ENCODE measurements at places on chromosomes 4 and X. TPM values are rescaled to one million over a fixed set of nuclear protein-coding genes. Genes with fewer than 3 reads are reported as not detected.

DNA sequence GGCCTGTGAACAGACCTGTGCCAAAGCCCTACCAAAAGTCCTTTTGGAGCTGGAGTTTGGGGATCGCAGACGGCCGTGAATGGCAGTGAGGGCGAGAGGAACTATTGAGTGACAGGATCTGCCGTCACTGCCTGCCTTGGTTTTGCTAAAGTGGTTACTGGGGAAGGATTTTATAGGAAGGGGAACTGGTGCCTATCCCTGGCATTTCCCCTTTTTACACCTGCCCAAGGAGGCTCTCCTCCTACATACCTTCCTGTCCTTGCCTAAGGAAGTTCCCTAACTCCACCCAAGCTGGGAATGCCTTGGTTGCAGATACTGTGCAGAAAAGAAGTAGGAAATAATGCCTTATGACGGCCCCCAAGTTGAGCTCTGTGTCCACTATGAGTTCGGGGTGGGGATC, 14.5 kb downstream of the LONRF3 start:
- DNase-seq, result no peak

DNA sequence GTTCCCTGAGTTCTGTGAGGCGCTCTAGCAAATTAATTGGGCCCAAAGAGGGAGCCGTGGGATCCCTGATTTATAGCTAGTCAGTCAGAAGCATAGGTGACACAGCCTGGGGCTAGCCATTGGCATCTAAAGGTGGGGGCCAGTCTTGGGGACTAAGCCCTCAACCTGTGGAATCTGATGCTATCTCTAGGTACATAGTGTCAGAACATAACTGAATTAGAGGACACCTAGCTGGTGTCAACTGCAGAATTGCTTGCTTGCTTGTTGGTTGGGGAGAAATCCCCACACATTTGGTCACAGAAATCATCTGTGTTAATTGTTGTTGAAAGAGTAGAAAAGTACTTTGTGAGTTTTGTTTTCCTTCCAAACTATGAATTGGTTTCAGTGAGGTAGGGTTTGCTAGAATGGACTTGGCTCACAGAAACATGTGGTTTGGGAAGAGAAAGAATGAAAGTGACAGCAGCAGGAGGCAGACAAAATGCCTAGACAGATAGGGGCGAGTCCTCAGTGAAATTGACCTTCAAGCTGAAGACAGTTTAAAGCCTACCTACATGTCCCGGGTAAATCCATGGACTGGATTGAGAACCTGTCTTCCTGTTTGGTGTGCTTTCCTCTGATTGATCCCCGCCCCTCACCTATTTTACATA, 12.8 kb upstream of the GPR82 start:
- DNase-seq, result no peak

DNA sequence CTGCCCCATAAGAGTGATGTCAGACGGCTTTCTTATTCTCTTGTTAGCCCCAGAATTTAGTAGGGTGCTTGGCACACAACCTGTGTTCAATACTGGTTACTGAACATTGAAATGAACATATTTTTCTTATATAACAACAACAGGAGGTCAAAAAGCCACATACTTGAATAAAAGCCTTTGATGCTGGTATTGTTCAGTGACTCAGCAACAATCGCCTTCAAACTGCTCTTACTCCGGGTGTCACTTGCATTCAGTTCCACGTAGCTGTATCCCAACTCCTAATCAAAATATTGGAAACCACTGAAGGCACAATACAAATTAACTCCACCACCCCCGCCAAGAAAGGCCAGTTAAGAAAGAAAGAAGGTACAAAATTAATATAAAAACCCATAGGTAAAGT, 61.5 kb downstream of the RFC1 start:
- DNase-seq, result no peak

DNA sequence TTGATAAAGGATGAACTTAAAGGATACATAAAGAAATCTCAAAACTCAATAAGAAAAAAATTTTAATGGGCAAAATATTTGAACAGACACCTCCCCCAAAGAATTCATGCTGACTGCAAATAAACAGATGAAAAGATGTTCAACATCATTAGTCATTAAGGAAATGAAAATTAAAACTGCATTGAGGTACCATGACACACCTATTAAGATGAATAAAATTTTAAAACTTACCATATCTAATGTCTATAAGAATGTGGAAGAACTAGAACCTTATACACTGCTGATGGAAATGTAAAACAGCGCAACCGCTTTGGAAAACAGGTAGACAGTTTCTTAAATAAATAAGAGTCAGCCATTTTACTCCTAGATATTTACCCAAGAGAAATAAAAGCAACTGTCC, 266.8 kb upstream of the TET2 start:
- DNase-seq, result no peak

DNA sequence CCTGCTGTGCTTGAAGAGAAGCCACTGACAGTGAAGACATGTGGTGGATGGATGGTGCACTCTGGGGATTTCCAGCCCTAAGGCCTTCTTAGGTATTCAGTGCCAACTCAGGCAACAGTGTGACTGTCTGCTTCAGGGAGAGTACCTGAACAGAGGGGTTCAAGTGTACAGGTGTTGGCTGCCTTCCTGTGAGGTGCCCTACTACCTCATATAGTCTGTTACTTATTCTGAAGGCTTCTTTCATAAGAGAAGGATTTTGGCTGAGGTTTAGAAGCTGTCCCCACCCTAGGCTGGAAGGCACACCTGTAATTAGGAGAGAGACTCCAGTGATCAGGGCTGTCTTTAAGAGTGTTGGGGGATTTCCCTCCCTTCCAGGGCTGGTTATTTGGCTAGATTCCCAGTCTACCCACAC, 1.8 kb downstream of the FTHL17 start:
- no peak for DNase-seq

- no peak for DNase-seq
Observed at GRCh38 chrX:69815063-69815462, 199.2 kb downstream of the EDA start.

DNA sequence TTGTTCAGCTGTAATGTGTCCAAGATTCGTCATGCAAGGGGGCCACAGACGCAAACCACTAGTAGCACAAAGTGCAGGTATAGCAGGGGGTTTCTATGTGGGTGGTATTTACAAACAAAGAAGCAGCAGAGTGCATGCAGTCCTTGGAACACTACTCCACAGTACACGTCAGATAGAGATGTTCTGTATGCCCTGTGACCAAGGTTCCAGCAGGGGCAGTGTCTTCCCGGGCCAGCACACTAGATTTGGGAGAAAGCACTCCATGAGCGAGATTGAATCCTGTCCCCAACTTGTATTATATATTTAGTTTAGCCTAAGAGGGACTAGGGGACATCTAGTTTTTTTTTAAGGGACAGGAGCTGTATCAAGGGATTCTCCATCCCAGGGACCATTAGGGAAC, 54.4 kb upstream of the ESX1 start:
- DNase-seq, result peak; percentile 0

- DNase-seq, result no peak
Observed at GRCh38 chr4:114725066-114725465, 126.5 kb downstream of the UGT8 start.

DNA sequence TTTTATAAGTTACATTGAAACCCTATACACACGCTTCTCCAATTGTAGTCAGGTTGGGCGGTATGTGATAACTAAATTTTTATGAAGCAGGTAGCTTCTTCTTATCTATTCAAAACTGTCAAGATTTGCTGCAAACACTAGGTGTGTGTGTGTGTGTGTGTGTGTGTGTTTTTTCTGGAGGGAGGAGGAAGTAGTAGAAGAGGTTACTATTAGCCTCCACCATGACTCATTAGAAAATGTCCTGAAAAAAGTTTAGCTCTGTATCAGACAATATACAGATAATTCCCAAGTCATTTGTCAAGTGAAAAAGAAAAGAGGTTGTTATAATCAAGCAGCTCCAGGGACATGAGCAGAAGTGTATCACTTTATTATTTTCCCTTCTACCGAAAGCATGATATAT, 33.9 kb downstream of the PCDH7 start:
- no peak for DNase-seq

DNA sequence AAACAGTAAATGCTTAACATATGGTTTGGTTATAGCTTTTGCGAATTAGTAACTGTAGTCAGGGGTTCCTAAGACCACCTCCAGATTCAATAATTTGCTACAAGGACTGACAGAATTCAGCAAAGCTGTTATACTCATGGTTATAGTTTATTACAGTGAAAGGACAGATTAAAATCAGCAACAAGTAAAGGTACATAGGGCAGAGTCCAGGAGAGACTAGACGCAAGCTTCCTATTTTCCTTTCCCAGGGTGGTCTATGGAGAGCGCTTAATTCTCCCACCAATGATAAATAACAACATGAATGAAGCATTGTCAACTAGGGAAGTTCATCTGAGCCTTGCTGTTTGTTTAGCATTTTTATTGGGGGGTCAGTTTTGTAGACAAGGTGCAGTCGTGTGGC, 5.9 kb downstream of the NSUN7 start:
- DNase-seq, result no peak

GRCh38 chr4:63663870-63664269, 745.4 kb downstream of the TECRL start:
- DNase-seq, result no peak

DNA sequence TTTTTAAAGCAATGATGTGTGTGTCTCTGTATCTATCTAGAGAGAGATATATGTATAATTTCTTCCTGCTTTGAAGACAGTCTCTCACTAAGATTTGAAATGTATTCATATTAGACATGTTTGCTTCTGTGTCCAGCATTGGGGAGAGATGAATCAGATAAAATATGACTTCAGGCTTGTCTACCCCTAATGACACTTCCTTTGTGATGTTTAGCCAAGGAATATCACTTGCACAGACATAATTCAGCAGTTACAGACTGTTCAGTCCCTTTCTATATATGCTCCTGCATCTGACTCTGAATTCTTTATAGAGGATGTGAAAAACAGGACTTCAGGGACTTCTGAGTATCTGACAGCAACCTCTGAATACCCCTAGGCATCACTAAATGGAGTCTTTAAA, 158.4 kb downstream of the DCLK2 start:
- no peak for DNase-seq

DNA sequence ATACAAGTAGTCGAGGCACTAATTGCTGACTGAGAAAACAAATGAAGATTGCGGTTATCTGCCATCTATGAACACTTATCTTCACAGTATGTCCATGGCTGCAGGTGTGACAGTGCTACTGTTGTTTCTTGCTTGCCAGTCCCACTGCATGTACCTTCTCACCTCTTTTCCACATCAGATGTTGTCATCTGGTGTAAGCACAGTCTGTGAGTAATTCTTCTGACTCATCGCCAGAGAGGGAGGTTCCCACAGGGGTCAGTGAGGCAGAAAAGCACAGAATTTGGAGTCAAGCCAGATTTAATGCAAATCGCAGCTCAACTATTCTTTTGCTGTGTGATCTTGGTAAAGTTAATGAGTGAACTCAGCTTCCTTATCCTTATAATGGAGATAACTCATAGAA, 144.4 kb downstream of the GLRA2 start:
- no peak for DNase-seq

- no peak for DNase-seq
Observed at GRCh38 chr4:8200302-8200975, 1.3 kb downstream of the SH3TC1 start.

GRCh38 chr4:577499-578450, 1.7 kb upstream of the TMEM271 start:
- no peak for DNase-seq

GRCh38 chr4:33060674-33061542, 2340.7 kb downstream of the PCDH7 start:
- DNase-seq, result peak; percentile 59

DNA sequence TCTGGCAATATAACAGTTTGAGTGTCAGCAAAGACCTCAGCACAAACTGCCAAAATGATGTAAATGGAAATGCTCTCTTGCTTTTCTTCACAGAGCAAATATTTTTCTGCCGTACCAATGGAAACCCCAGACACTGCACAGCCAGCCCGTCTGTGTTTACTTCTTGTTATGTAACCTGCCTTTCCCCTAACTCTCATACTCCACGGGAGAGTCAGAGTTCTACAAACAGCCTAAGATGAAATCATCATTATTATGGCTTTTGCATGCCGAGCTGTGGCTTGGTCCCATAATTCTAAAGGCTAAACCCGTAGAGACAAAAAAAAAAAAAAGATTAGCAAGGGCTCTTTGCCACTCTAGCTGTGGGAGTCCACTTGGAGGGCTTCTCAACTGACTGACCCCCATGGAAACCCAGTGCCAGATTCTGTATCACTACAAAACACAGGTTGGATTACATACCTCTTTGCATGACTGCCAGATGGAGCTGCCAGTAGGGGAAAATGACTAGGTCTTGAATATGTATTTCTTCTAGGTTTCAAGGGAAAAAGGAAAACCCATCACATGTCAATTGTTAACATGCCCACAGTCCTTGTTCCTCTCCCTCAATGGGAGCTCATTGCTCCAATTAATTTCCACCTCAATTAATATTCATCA, 197.2 kb upstream of the CNKSR2 start:
- no peak for DNase-seq

DNA sequence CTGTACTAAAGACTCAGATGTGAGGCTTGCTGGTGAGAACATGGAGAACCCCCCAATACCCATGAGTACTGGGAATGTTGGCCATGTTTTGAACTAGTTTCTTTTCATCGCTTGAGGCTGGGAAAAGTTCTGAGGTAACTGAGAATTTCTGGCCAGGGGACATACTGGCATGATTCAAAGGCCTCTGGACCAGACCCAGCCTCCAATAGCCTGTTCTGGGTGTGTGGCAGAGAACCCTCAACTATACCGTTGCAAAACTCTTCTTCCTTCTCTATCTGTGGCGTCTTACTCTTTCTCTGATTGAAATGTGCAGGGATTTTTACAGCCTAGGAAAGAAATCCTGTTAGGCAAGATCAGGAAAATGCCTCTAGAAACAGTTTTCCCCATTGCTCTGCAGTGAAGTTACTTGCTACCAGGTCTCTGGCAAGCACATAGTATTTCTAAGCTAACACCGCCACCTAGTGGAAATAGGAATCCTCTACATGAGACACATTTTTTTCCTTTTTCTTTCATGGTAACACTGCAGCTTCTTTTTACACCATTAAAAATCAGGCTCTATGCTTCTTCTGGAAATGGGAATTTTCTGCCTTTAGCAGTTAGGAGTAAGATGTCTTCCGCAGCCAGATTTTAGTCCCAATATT, 170.7 kb upstream of the ZCCHC13 start:
- no peak for DNase-seq

FAM9B gene
- not detected for total RNA-seq

FAM9A gene
- total RNA-seq, result not detected

LYAR gene
- total RNA-seq, result 27.3 TPM

CCNA2 gene
- total RNA-seq, result 88.3 TPM

LDB2 gene
- not detected for total RNA-seq

GNRHR gene
- total RNA-seq, result not detected

ZFP92 gene
- total RNA-seq, result 0.09 TPM

SEC24B gene
- total RNA-seq, result 29.0 TPM

GAGE13 gene
- not detected for total RNA-seq

DKK2 gene
- total RNA-seq, result not detected

GCNA gene
- 2.8 TPM for total RNA-seq

C1QTNF7 gene
- not detected for total RNA-seq

All from Caco-2 (cell line).